ENCODE measurements at places on chromosomes 3 and 15.

- no peak for DNase-seq
Measured at GRCh38 chr3:142962520-142963233, 797 bp downstream of the PAQR9 start.

GRCh38 chr3:79767905-79768267 lies at the start of gene ROBO1:
Gene ROBO1 (minus strand): TSS chr3:79767998.
- DNase-seq = no peak

DNA sequence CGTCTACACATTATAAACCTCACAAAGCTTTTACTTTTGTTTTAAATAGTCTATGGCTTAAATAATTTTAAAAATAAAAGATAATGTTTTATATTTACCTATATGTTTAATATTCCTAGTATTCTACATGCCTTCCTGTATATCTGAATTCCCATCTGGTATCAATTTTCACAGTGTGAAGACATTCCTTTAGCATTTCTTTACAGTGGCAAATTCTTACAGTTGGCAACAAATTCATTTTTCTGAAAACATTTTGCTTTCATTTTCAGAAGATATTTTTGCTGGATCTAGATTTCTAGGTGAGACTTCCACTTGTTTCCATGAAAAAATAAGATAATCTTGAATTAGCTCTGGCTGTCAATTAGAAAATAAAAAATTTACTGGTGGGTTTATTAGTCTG lies 471.4 kb upstream of the NAALADL2 start:
- DNase-seq = no peak

- DNase-seq = peak; percentile 21
Measured at GRCh38 chr15:77632534-77633133, at the start of gene LINGO1. Gene LINGO1 (minus strand): TSS chr15:77632912. CDS start chr15:77632315, 597 bp downstream.

DNA sequence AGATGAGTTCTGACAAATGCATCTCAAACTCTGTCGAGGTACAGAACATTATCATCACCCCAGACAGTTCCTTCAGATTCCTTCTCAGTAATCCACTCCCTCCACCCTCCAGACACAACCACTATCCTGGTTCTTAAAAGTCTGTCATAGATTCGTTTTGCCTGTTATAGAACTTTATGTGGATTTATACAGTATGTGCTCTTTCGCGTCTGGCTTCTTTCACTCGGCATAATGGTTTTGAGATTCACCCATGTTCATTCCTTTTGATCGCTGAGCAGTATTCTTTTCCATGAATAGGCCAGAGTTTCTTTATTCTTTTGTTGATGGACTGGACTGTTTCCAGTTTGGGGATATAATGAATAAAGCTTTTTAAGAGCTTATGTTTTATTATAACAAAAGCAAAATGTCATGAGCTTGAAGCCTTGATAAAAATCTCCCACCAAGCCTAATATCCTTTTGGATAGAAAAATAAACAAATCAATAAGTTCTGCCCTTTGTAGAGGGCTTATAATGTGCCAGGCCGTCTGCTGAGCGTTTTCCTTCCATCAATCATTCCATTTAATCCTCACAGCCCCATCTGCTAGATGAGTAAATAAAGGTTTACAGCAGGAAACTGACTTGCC lies 21.3 kb upstream of the RFTN1 start:
- DNase-seq = no peak
